Amygdala (tissue), 56 donors: ENCODE measurements at places on chromosomes 2 and 18.

DNA sequence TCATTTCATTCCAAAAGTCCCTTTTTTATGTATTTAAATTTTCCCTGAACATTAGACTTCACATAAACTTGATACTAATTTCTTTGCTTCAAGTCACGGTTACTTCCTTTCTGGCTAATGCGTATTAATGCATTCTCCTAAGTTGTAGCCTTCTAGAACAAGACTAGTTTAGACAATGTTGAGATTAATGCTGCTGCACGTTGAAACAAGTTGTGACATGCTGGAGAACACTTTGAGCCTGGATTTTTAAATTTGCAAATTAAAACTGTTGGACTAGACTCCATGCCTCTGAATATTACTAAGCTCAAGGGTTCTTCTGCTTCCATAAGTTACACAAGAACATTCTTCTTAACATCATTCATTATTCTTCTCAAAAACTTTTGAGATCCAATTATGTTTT, 29.1 kb downstream of the ID2 start:
- DNase-seq, result no peak

DNA sequence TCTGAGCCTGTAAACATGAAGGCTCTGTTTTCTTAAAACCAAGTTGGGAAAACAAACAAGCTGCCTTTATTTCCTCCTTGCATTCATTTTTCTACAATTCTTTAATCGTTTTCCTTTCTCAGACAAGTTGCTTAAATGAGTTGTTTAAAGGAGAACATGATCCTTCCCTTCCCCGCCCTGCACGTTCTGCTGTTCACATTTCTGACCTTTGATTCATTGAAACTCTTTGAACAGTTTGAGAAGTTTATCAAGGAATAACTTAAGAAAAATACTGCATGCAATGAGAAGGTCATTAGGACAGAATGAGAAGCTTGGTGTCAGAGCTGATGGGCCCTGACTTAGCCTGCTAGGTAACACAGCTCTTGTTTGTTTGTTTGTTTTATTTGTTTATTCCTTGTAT, 181.6 kb downstream of the PARD3B start:
- no peak for DNase-seq

DNA sequence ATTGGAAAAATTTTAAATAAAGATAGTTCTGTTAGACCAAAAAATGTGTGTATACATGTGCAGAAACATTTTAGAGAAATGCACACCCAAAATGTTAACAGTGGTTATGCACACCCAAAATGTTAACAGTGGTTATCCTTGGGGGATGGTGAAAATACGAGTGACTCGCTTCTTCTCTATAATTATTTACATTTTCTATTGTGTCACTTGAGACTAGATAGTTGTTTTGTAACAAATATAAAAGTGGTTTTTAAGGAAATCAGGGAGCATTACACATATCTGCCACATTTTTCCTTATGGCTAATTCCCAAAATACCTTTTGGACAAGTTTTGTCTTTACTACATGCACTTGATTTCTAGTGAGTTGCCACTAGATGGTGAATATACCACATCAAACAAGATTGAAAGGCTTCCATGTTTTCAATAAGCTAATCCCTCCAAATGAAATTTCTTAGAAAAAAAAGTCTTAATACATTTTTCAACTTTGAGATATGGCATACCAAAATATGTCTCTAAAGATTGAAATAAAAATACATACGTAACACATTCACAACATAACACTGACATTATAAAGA, 9.0 kb upstream of the HIBCH start:
- DNase-seq, result no peak

GRCh38 chr18:48640566-48641270, 101.9 kb downstream of the CTIF start:
- DNase-seq, result no peak

DNA sequence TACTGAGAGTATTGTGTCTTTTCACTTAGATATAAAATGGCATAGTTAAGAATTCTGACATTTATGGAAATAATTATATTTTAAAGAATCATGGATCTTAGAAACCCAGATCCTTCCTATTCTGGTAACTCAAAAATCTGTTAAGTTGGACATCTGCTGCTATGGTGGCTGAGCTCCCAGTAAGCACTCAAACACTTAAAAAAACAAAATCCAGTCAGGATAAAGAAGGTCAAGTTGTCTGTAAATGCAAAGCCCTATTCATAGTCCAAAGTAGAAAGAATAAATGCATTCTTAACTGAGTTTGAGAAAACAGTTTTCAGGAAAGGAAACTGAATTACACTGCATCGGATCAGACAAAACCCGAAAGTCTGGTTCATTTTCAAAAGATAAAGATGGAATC, 35.6 kb downstream of the EIF2AK3 start:
- no peak for DNase-seq

DNA sequence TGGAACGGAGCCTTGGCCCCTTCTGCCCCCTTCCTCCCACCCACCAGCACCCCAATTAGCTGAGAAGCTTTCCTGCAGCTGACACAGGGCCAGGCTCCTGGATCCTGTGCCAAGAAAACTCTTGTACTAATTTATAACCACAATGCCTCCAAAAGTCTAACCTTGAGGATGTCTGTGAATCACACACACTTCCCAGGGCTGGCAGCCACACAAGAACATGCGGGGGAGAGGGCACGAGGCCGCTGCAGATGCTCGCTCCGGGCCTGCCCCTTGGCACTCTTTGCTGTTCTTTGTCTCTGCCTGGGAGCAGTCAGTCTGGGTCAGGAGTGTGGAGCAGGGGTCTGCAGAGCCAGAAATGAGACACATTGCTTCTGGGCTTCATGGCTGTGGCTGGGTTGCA, 62.7 kb upstream of the KIF5C start:
- peak; percentile 10 for DNase-seq

GRCh38 chr2:225192869-225193268, 150.6 kb upstream of the DOCK10 start:
- no peak for DNase-seq

GRCh38 chr18:64474255-64474654, 325.4 kb upstream of the LINC00305 start:
- no peak for DNase-seq

DNA sequence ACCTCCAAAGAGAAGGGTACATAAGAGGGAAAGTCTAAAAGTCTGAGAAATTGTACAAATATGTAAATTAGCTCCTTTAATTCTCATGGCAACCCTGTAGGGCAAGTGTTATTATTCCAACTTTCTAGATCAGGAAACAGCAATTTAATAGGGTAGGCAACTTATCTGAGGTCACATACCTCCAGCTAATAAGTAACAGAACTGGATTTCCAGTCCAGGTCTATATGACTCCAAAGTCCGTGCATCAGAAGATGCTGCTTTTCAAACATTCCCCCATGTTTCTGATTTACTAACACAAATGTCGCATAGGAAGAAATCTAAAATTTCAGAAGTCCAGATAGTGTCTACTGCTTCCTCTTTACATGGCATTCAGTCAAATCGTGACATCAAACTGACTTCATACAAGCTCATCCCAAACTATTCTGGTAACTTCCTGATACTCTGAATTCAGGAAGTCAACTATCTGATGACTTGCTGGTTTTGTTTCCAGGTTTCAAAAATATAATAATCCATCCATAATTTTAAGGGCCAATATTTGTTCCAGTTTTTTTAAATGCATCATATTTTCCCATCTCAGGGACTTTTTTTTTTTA, 419.3 kb upstream of the ACVR2A start:
- no peak for DNase-seq

DNA sequence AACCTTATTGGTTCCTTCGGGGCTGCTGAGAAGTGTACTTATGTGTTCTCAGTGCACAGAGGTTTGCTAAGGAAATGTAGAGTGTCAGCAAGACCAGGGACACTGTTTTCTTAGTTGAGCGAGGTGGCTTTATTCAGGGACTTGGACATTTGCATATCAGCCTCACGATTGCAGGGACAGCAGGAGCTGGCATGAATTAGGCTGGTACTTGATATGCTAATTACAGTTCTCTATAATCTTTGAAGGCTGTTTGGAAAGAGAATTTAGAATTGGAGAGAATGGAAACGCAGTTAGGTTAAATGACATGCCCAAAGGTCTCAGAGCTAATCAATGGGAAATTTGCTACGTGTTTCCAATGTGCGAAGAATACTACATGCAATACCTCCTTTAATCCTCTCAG, 18.7 kb upstream of the MTCL1 start:
- DNase-seq, result no peak

DNA sequence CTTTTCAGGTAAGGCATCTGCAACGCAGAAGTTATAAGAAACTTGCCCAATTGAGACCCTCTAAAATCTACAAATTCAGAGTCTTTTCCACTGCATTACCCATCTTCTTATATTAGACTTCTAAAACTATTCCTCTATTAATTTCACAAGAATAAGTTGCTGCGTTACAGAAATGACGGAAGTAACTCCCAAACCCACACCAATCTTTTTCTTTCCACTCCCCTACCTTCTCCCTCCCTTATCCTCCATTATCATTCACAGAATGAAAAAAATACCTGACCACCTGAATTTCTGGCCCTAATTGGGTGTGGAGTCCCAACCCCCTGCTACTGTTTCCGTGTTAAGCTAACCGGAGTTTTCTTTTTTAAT, 689 bp downstream of the RPRD1A start:
- no peak for DNase-seq

DNA sequence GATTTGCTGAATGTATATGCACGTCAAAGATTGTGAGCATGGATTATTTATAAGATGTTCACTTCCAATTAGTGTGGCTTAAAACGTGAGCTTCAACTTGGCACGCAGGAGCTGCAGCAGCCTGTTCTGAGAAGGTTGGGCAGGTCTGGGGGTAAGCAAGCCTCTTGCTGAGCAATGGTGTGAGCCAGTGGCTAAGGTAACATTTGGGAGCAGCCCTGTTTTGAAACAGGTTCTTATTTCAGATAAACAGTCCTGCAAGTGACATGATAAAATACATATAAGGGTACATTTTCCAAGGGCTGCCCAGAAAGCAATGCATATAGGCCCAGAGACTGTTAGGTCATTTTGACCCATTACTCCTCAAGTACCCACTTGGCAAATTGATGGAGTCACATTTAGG, 415.3 kb downstream of the ZNF521 start:
- no peak for DNase-seq

DNA sequence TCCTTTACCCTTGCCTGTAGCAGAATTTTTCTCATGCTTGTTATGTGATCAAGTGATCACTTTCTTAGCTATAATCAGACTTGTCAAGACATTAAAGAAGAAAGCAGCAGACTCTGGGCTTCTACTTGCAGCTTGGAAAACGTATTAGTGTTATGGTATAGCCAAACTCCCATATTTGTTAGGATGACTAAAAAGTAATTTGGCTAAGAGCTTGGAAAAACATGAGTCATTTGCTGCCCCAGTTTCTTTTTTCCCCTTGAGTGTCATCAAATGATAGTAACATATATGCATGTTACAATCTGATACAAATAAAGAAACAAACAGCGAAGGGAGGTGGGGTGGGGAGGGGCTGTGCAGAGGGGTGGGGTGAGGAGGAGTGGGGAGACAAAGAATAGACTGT, 155.5 kb downstream of the IKZF2 start:
- DNase-seq, result no peak

DNA sequence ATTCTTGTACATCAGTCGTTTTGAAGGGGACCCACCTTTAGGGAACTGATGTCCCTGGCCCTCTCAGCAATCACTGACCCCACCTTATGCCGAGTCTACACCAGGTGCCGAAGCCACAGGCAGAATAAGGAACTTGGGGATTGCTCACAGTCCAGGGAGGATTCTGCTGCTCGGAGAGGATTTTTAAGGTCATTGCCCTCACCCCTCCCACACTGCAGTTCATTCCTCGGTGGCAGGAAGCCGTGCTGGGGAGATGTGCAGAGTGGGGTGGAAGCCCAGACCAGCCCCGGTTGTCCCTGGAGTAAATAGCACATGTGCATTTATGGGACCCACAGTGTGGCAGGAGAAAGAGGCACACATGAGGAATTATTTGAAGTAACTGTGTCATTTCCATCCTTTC, 50.4 kb downstream of the PLB1 start:
- no peak for DNase-seq

DNA sequence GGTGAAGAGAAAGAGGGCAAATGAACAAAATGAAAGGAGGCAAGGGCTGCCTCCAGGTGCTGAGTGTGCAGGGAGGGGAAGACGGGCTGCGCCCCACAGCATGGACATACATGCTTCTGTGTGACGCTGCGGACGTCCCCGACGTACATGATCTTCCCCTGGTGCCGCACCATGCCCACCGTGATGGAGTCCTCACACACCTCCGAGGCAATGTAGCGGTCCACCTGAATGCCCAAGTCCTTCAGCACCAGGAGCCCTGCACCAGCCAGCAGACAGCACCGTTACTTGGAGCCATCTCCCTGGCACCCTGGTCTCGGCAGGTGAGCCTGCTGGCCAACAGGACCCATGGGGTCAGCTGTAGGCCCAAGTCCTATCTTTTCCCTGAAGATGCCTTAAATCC, 73.1 kb upstream of the POMC start:
- DNase-seq, result no peak

GRCh38 chr18:77132369-77133050, at the start of gene MBP:
Gene MBP, minus strand, starts transcription at chr18:77132783. Its CDS starts 27,522 bp downstream, at chr18:77105261.
- no peak for DNase-seq

DNA sequence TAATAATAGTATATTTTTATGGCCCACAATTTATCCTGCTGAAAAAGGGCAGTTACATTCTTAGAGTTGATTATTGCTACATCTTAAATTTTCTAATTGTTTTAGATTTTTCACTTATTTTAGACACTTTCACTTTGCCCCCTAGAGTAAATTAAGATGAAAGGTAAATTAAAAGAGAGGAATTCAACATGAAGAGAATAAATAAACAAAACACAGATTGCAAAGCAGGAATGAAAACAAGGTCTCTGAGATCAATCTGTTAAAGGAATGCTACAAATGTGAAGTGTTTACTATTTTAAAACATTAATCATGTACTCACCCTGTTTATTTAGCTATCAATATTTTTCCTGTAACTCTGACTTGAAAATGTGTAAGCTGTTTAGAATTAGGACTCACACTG, 113.5 kb upstream of the ETAA1 start:
- DNase-seq, result no peak

GRCh38 chr2:111108745-111109271, 11.9 kb upstream of the BCL2L11 start:
- no peak for DNase-seq

- DNase-seq, result no peak
Measured at GRCh38 chr2:136344339-136344738, 226.4 kb upstream of the CXCR4 start.

GRCh38 chr2:30273574-30273929, 42.2 kb downstream of the LBH start:
- DNase-seq, result no peak
